ENCODE measurements at places on chromosomes 12 and 14. TPM values are rescaled to one million over a fixed set of nuclear protein-coding genes. Genes with fewer than 3 reads are reported as not detected.

DNA sequence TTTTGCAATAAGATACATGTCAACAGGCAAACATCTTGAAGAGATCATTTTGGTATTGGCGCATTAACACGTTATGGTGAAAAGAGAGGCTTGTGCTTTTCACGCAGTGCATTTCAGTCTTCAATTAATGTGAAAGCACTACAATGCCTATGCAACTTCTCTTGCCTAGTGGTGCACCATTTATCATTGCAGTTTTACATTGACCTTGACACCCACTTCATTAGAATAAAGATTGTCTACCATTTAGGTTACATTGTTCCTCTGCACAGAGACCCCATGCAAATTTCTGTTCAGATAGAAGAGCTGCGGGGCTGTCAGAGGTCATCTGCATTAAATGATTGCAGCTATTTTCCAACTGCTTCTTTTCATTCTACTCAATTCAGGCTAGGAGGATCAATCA, 212.2 kb upstream of the NPAS3 start:
- no peak for DNase-seq

The USP30 gene
- total RNA-seq = 21.3 TPM

The ART4 gene
- total RNA-seq = 0.09 TPM

- DNase-seq = no peak
Measured at GRCh38 chr12:44830566-44831055, 45.5 kb downstream of the NELL2 start.

DNA sequence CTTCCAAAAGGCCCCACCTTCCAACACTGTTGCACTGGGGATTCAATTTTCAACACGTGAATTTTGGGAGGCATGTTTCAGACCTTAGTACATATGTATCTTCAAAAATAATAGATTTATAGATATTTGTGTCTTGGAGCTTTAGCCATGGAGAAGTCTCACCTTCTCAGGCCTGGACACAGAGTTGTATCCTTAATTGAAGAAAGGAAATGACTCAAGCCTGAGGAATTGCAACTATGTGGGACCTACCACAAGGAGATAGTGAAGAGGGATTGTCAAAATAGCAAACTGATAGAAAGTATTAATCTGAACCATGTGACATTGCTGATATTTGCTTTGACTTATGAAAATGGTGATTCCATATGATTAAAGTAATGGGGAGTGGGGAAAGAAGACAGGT, 89.8 kb downstream of the ACSS3 start:
- DNase-seq = no peak

DNA sequence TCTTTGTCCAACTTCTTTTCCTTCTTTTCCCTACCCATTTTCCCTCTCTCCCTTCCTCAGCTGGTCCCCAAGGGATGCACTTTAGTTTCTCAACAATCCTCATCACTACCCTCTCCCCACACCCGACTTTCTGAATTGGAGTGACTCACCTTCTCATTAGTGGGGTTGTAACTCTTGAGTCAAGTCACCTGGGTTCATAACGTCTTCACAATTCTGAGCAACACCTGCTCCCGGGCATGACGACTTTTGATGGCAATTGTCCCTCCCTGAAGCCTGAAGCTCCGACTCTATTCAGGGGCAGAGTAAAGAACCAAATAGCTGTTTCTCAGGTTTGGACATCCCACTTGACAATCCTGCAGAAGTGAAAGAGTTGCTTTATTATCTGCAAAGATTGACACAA, 82.7 kb upstream of the OTX2 start:
- no peak for DNase-seq

The CSAD gene
- total RNA-seq = 27.9 TPM

- no peak for DNase-seq
Measured at GRCh38 chr14:72744416-72745120, 149.3 kb downstream of the DPF3 start.

- DNase-seq = no peak
Measured at GRCh38 chr12:128353301-128353700, 86.3 kb downstream of the TMEM132C start.

The EFCAB11 gene
- 10.0 TPM for total RNA-seq

The KRT6C gene
- total RNA-seq = not detected

- DNase-seq = no peak
Measured at GRCh38 chr14:101256266-101256665, 305.0 kb upstream of the DIO3 start.

- DNase-seq = peak; percentile 36
Measured at GRCh38 chr14:68976160-68977067, 2.7 kb downstream of the ACTN1 start.

The C1S gene
- total RNA-seq = 14.7 TPM

The GPD1 gene
- total RNA-seq = 1.7 TPM

DNA sequence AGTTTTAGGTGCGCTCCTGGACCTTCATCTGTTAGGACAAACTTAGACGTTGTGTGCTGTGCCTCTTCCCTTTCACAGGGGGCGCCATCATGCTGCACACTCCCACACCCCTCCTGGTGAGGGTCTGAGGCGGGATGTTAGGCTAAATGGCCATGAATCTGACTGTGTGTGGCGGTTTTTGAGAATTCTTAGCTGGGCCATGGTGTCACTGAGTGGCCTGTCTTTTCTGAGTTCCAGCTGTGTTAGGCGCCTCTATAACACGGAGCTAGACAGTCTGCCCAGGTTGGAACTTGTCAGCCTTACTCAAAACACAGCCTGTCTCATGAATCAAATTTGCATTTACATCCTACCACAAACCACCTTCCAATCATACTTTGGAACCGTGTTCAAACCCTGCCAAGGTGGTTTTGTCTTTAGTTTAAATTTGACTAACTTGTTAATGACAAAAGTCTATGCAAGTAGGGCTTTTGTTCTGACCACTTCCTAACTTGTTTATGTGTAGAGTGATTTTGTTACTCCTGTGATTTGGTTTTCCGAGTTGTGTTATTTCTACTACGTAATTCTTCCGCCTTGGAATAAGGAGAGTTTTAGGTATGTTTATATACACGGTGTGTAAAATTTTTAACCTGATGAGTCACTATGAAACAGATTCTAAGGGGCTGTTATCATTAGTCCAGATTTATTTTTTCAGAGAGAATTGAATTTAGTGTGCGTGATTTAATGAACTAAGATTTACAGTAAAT, 19.6 kb downstream of the ACVR1B start:
- no peak for DNase-seq

GRCh38 chr12:14993537-14994266, 20.9 kb downstream of the PDE6H start:
- no peak for DNase-seq

DNA sequence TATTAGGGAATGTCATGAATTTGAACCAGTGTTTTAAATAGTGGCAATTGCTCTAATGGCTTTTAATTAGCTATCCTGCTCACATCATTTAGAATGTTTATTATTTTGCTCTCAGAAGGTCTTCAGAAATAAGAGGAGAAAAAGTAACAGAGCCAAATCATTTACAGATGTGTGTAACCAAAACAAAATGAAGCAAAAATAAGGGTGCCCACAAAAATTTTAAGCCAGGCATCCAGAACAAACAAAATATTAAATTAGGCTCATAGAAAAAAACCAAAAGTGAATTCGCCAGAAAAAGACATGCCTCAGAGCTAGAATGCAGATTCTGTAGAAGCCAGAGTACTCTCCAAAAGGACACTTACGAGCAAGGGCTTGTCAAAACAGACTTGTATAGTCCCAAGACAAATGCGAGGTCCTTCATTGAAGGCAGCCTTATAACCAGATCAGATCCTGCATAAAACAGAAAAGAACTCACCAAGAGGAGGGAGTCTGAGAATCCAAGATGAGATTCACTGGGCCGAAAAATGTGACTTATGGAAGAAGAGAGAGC, 20.2 kb upstream of the SERPINA1 start:
- no peak for DNase-seq

DNA sequence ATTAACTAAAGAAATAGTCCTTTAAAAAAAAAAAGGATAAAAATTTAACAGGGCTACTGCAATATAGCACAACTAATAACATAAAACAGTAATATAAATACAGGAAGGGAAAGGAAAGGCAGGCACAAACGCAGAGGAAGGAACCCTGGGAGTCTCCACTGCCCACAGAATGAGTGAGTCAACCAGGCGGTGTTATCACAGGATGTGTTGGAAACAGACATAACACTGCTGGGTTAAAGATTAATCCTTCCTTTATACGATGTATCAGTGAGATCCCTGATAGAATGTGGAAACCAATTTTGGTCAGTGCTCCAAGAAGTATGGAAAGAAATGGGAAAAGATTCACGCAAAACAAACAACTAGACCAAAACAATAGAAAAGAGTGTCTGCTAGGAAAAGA, 47.9 kb downstream of the FGD6 start:
- DNase-seq = no peak

The PTPN6 gene
- total RNA-seq = 2.9 TPM

The SRGAP1 gene
- 39.0 TPM for total RNA-seq

GRCh38 chr12:15222219-15222618, 1.0 kb upstream of the RERG start:
- no peak for DNase-seq

DNA sequence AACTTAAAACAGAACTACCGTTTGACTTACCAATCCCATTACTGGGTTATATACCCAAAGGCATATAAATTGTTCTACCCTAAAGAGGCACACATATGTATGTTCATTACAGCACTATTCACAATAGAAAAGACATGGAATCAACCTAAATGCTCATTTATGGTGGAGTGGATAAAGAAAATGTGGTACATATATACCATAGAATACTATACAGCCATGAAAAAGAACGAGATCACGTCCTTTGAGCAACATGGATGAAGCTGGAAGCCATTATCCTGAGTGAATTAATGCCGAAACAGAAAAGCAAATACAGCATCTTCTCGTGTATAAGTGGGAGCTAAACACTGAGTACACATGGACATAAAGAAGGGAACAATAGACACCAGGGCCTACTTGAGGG, 31.8 kb downstream of the TMEM229B start:
- no peak for DNase-seq

- DNase-seq = peak; percentile 57
Measured at GRCh38 chr12:131104463-131105350, 151.0 kb downstream of the ADGRD1 start.

The TAS2R42 gene
- not detected for total RNA-seq

The SERPINA10 gene
- not detected for total RNA-seq

DNA sequence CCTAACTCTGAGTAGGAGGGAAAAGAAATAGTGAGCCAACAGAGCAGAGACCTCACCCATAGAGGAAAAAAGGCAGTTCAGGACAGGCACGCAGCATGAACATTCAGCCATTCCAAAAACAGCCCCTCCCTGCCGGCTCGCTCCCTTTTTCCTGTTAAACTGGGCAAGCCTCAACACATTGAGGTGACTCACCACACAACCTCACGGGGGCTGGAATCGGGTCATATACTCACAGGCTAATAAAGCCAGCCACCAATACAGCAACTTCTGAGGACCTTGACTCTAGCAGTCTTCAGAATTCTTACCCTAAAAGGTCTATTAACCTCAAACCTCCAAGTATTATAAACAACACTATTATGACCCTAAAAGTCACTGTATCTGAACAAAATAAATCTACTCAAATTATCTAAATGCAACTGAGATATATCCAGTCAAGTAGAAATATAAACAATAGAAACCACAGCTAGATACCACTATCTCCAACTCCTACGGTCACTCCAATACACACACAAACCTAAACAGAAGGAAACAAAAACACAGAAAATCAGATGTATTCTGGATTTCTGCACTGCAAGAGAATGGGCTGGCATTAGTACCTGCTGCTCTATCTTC, 6.3 kb downstream of the YBX3 start:
- DNase-seq = no peak

The IKZF4 gene
- total RNA-seq = 4.9 TPM

DNA sequence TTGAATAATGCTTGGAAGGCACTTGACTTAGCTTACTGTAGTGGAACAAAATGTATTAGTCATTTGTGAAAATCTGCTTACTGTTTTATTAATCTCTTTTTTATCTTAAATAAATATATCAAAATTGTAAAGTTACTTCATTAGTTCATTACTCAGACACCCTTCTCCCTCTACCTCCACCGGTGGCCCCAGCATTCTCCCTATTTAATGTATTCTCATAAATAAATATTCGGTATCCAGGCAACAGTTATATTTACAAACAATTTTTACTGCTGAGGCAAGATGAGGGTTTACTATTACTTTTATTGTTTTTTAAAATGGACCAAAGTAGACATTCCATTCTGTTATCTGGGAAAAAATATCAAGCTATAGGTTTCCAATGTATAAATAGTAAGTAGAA, 19.6 kb upstream of the ALX1 start:
- DNase-seq = no peak

The LRRC10 gene
- not detected for total RNA-seq

The CPSF2 gene
- 17.1 TPM for total RNA-seq

The NUP107 gene
- 57.6 TPM for total RNA-seq

GRCh38 chr12:65229441-65229840, 49.0 kb upstream of the MSRB3 start:
- no peak for DNase-seq

- DNase-seq = no peak
Measured at GRCh38 chr14:42626986-42627385, 1020.3 kb downstream of the LRFN5 start.

GRCh38 chr14:45284802-45285201, 31.8 kb upstream of the MIS18BP1 start:
- DNase-seq = no peak

The KRT76 gene
- total RNA-seq = not detected

The AGAP2 gene
- 22.7 TPM for total RNA-seq

DNA sequence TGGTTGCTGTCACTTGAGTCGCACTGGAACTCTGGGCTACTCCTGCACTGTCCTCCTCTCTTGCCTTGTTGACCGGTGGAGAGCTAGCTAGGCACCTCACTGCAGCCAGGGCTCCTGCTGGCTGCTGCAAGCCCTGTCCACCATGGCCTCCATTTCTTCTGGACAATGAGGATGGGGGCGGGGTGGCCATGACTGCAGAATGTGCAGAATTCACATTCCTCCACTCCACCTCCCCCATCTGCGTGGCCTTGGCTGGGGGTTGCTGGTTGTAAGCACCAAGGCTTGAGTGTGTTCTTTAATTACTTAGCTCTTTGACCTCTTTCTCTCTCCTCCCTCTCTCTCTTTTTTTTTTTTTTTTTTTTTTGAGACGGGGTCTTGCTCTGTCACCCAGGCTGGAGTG, 248.5 kb downstream of the PCNX1 start:
- DNase-seq = no peak

GRCh38 chr12:96236221-96236822, 42.1 kb downstream of the ELK3 start:
- no peak for DNase-seq

DNA sequence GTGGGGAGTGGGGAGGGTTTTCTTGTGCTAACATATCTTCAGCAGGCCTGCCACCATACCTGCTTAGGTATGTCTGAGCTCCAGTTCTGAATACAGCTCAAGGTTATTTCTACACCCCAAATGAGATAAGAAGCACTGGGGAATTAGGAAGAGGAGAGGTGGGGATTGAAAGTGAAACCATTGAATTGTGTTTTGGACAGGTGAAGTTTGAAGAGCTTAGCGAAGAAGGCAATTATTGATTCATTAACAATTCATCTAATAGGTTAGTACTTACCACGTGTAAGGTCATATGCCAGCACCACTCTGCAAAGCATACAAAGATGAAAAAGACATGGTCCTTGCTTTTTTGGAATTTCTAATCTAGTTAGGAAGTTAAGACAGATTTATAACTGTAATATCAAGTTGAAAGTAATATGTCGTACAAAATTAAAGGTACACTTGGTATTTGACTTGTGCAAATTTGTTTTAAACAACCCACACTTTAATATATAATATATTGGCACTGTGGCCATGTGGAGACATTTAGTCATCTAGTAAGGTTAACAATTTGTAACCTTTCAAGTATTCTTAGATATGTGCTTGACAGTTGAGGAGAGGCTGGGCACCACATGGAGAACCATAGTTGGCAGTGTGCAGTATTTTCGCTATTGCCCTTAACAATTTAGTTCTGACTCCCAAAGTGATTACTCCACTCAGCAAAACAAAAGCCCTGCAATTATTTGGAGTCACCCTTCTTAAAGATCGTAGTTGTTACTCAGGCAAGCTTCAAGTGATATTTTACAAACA, 3.6 kb downstream of the SMCO3 start:
- DNase-seq = no peak
